T-cell (primary cell): ENCODE measurements at places on chromosomes 16 and 17. TPM values are rescaled to one million over a fixed set of nuclear protein-coding genes. Genes with fewer than 3 reads are reported as not detected.
A peak's percentile ranks its signal among the peaks of the same experiment; 100 is the strongest.

DNA sequence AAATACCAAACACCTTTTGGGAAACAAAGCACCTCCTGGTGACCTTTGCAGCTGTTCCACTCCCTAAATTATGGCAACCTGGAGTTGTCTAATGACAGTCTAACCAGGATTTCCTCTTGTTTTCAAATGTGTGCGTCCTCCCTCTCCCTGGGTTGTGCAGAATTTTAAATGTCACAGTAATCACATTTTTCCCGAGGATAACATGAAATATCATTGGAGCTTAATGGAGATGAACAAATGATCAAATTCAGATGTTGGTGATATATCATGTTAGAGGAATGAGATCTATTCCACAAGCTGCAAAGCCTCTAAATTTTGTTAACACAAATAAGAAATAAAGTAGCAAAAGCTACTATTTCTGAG, 86.9 kb upstream of the HLF start:
- no peak overlapping the region for H3K4me3 ChIP-seq
- H3K4me1 ChIP-seq = no peaks in the 10 kb centered on the region
- no peak for DNase-seq

GRCh38 chr16:68936736-68937631, 93.7 kb downstream of the TANGO6 start:
- H3K27me3 ChIP-seq = no peaks in the 10 kb centered on the region
- no peak for DNase-seq
- H3K36me3 ChIP-seq = no peaks in the 10 kb centered on the region

GRCh38 chr17:66893382-66893781, 58.5 kb downstream of the CACNG5 start:
- H3K27me3 ChIP-seq = no peaks in the 10 kb centered on the region
- no peaks in the 10 kb centered on the region for H3K4me1 ChIP-seq
- DNase-seq = no peak
- H3K4me3 ChIP-seq = no peak overlapping the region

DNA sequence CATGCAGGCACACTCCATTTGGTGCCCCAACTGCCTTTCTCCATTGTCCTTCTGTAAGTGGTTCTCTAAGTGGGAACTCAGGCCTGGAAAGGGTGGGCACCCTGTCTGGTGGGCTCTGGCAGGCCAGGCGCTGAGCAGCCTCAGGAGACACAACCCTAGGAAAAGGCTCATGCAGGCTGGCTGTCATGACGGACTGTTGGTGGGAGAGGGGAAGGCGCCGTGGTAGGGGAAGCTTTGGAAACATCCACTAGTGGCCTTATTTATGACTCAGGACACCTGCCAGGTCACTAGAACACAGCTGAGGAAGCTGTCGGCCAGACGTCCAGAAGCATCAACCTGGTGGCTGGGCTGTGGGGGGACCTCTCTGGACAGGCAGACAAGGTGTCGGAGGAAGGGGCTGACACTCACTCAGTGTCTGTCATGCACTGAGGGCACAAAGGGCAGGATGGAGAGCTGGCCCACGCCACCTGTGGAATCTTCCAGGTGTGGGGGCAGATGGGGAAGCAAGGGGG, 216.0 kb downstream of the SEC14L1 start:
- no peak for DNase-seq
- H3K27ac ChIP-seq = no peak overlapping the region
- H3K4me3 ChIP-seq = no peak overlapping the region

GRCh38 chr17:197352-197751, 15.9 kb upstream of the DOC2B start:
- H3K27me3 ChIP-seq = no peaks in the 10 kb centered on the region
- no peak for DNase-seq
- H3K36me3 ChIP-seq = no peaks in the 10 kb centered on the region

- DNase-seq = no peak
- H3K27ac ChIP-seq = no peak overlapping the region
- H3K4me3 ChIP-seq = no peak overlapping the region
- H3K36me3 ChIP-seq = no peaks in the 10 kb centered on the region
- H3K27me3 ChIP-seq = no peaks in the 10 kb centered on the region
- no peaks in the 10 kb centered on the region for H3K4me1 ChIP-seq
Observed at GRCh38 chr16:12235110-12235509, 258.6 kb downstream of the SNX29 start.

- no peak overlapping the region for H3K27ac ChIP-seq
- DNase-seq = no peak
- H3K4me3 ChIP-seq = no peak overlapping the region
- H3K27me3 ChIP-seq = no peaks in the 10 kb centered on the region
- no peaks in the 10 kb centered on the region for H3K36me3 ChIP-seq
- H3K4me1 ChIP-seq = no peaks in the 10 kb centered on the region
Observed at GRCh38 chr16:10831894-10832886, 13.6 kb upstream of the TVP23A start.

DNA sequence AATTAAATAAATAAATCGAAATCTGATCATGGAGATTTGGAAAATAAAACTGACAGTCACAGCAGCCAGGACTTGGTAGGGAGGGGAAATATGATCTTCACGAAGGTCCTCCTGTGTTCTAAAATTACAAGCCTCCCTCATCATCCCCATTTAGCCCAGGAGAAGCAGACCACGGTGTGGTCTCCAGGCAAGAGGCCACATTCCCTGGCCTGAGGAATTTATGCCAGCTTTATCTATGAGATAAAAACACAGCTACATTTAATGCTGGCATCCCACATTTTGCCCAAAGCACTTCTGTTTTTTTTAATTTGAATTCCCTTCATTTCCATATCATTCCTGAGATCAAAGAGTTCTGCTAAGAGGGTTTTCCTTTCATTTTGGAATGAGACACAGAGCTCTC, 43.2 kb downstream of the ABCC12 start:
- H3K27ac ChIP-seq = no peak overlapping the region
- no peaks in the 10 kb centered on the region for H3K36me3 ChIP-seq
- DNase-seq = no peak

DNA sequence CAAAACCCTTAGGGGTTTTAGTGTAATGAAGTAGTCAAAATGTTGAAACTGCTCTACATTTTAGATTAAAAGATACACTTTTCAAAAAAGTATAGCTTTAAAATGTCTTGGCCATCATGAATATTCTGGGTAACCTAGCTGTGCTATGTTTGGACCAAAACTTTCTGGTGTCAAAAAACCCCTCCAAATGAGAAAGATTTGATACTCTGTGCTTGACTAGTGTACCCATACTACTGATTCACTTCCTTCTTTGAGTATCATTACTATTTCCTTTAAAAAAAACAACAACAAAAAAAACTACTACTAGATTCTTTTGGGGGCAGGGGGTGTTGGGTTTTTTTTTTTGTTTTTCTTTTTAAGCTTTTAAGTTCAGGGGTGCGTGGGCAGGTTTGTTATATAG, 37.3 kb downstream of the PTRH2 start:
- H3K27ac ChIP-seq = no peak overlapping the region
- no peaks in the 10 kb centered on the region for H3K36me3 ChIP-seq
- H3K4me1 ChIP-seq = no peaks in the 10 kb centered on the region
- H3K27me3 ChIP-seq = no peaks in the 10 kb centered on the region
- no peak for DNase-seq

DNA sequence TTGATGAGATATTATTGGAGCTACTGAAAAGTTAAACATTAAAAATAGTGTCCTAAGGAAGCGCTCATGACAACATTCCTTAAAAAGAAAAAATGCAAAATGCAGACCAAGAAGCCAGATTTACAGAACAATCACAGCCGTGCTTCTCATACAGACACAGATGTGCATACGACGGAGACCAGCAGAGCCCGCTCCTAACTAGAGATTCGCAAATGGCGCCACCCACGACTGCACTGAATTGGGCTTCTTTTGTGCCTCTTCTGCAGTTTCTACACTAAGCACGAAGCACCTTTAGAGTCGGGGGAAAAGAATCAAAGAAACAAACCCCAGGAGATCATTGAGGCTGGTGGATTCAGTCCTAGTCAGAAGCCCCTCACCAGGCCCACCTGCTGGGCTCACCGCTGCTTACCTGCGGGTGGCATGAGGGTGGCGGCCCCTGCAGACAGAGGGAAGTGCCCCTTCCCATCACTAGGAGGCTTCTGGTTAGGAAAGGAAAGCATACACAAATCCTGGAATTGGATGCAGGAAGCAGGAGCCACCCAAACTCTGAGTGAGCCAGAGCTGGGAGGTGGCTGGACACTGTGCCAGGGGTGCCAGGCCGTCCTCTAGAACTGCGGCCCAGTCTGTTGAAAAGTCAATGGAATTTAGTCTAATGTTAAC, 64.9 kb upstream of the CHMP6 start:
- H3K4me1 ChIP-seq = no peaks in the 10 kb centered on the region
- no peaks in the 10 kb centered on the region for H3K27me3 ChIP-seq
- H3K4me3 ChIP-seq = no peak overlapping the region
- no peak overlapping the region for H3K27ac ChIP-seq
- H3K36me3 ChIP-seq = peaks cover 31% of the 10 kb centered on the region

GRCh38 chr16:17776465-17776864, 305.7 kb upstream of the XYLT1 start:
- DNase-seq = no peak
- H3K27me3 ChIP-seq = no peaks in the 10 kb centered on the region
- no peaks in the 10 kb centered on the region for H3K36me3 ChIP-seq

- H3K36me3 ChIP-seq = no peaks in the 10 kb centered on the region
- no peak overlapping the region for H3K4me3 ChIP-seq
- no peak overlapping the region for H3K27ac ChIP-seq
- H3K27me3 ChIP-seq = peaks cover 4% of the 10 kb centered on the region
- DNase-seq = no peak
- no peaks in the 10 kb centered on the region for H3K4me1 ChIP-seq
Observed at GRCh38 chr17:74998783-74999182, 11.4 kb downstream of the CDR2L start.

DNA sequence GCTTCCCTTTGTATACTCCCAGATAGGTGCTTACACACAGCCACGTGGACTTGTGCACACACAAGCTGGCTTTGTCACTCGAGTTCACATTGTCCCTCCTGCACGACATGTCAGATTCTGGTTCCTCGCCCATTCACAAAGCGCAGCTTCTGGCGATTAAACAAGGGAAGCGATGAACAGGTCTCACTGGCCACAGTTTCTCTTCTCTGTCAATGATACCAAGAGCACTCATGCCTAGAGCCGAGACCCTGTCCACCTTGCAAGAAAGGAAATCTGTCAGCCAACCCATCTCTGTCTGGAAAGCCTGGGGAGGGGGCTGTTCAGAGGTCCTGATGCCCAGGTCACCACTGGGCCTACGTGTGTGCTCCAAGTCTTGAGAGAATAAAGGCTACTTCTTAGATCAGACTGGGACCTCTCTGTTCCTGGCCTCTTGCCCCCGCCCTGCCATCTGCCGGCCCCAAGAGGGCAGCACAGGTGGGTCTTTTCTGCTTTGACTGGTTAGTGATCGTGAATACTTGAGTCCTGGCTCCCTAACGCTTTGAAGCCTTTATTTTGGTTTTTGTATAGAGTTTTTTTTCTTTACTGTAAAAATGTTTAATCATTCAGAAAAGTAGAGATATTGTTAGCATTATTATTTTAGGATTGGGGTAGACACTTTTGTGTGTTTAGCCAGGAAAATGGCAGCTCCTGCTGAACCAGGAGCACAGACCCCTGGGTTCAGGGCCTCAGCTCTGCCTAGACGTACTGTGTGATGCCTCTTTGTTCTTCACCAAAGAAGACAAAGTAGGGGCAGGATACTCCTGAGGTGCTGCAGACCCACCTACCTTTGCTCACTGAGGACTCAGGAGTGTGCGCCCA, 104.7 kb downstream of the MRM1 start:
- H3K36me3 ChIP-seq = no peaks in the 10 kb centered on the region
- peaks cover 4% of the 10 kb centered on the region for H3K4me1 ChIP-seq
- H3K27me3 ChIP-seq = peaks cover 36% of the 10 kb centered on the region
- H3K27ac ChIP-seq = no peak overlapping the region
- no peak overlapping the region for H3K4me3 ChIP-seq
- DNase-seq = peak; percentile 41

GRCh38 chr16:25184771-25185170, 32.0 kb upstream of the AQP8 start:
- H3K27ac ChIP-seq = no peak overlapping the region
- no peaks in the 10 kb centered on the region for H3K4me1 ChIP-seq
- DNase-seq = no peak
- H3K36me3 ChIP-seq = no peaks in the 10 kb centered on the region

- no peak overlapping the region for H3K4me3 ChIP-seq
- H3K27me3 ChIP-seq = no peaks in the 10 kb centered on the region
- H3K4me1 ChIP-seq = no peaks in the 10 kb centered on the region
- H3K36me3 ChIP-seq = no peaks in the 10 kb centered on the region
Observed at GRCh38 chr16:74758801-74759200, 15.8 kb downstream of the FA2H start.

DNA sequence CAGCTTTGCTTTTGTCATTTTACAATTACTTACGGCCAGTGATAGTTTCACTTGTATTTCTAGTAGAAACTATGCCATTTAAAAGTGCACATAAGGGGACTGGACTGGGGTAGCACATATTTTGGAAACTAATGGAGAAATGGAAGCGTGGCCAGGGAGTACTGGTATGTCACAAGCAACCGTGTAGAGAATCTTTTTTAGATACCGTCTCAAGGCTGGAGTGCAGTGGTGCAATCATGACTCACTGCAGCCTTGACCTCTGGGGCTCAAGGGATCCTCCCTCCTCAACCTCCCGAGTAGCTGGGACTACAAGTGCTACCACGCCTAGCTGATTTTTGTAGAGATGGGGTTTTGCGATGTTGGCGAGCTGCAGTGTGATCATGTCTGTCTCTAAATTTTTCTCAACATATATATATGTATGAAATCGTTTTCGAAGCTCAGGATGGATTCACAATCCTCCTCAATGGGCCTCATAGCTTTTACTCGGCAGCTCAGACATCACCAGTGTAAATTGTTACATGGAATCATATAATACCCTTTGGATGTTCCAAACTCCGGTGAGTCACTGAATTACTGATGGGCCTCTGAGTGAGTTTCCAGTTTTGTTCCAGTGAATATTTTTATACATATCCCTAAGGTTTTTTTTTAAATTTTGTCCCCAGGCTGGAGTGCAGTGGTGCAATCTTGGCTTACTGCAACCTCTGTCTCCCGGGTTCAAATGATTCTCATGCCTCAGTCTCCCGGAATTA, 51.7 kb downstream of the ZNF778 start:
- DNase-seq = no peak
- no peak overlapping the region for H3K27ac ChIP-seq
- H3K4me3 ChIP-seq = no peak overlapping the region
- H3K4me1 ChIP-seq = no peaks in the 10 kb centered on the region
- H3K27me3 ChIP-seq = no peaks in the 10 kb centered on the region

Gene TSPOAP1
- 28.5 TPM for total RNA-seq

Gene RASL10B
- 0.38 TPM for total RNA-seq

Gene PRDM7
- total RNA-seq = not detected

Gene GPR179
- 0.03 TPM for total RNA-seq

Gene PGS1
- total RNA-seq = 60.7 TPM

Gene ACSF3
- 92.2 TPM for total RNA-seq

Gene ZNF764
- total RNA-seq = 27.3 TPM

Gene RPS15A
- 2,862 TPM for total RNA-seq

Gene TBC1D3B
- 10.2 TPM for total RNA-seq

Gene ETV4
- not detected for total RNA-seq

Gene SPNS2
- total RNA-seq = 0.60 TPM
